Urinary bladder (tissue), 4 donors: ENCODE measurements at places on chromosomes 13 and 19. TPM values are rescaled to one million over a fixed set of nuclear protein-coding genes. Genes with fewer than 3 reads are reported as not detected.

RGS9BP gene
- 1.3 TPM for total RNA-seq

C19orf67 gene
- not detected for total RNA-seq

ZFP14 gene
- total RNA-seq, result 25.6 TPM

LYL1 gene
- total RNA-seq, result 4.8 TPM

IL4I1 gene
- total RNA-seq, result 0.58 TPM

NCR1 gene
- 0.32 TPM for total RNA-seq

PROZ gene
- not detected for total RNA-seq

DMRTC2 gene
- not detected for total RNA-seq

RASL11A gene
- total RNA-seq, result 8.8 TPM

CGB2 gene
- total RNA-seq, result not detected

ITGBL1 gene
- total RNA-seq, result 8.5 TPM

TPTE2 gene
- 0.16 TPM for total RNA-seq

NCAN gene
- total RNA-seq, result 0.42 TPM

MBD3L2B gene
- total RNA-seq, result not detected

CFAP97D2 gene
- total RNA-seq, result not detected

WDR87 gene
- total RNA-seq, result not detected

ZNF547 gene
- 6.1 TPM for total RNA-seq

- no peak for DNase-seq
Measured at GRCh38 chr13:98216135-98216565, 39.1 kb upstream of the RNF113B start.

- no peak for DNase-seq
Measured at GRCh38 chr13:93476175-93476574, 249.6 kb downstream of the GPC6 start.

DNA sequence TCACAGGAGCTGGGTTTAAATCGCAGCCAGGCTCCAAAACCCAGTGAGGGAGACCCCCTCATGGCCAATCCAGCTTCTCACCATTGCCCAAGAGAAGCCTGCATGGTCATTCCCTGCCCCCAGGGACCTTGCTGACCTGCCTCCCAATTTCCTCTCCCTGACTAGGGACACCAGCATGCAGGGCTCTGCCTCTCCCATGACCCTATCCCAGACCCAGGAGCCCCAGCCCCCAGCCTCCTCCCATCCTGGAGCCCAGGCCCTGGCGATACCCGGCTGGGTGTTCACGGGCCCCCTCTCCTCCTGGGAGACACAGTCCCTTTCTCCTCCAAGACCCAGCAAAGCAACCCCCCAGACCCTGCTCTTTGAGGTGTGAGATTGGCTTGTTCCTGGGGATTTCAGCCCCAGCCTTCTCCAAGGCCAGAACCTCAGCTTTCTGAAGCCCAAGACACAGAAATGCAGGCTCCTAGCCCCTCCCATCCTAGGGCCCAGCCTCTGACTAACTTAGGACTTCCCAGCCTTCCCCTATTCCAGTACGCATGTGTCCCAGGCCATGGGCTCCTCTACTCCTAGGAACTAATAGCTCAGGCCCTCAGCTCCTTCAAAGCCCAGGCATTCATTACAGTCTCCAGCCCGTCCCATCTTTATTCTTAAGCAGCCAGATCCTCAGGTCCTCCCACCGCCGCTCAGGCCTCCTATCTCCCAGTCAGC lies 1.1 kb downstream of the GYS1 start:
- no peak for DNase-seq

- DNase-seq, result no peak
Measured at GRCh38 chr13:20305587-20305986, 73.5 kb upstream of the GJB6 start.

- no peak for DNase-seq
Measured at GRCh38 chr13:49584771-49585182, 581 bp downstream of the RCBTB1 start.

DNA sequence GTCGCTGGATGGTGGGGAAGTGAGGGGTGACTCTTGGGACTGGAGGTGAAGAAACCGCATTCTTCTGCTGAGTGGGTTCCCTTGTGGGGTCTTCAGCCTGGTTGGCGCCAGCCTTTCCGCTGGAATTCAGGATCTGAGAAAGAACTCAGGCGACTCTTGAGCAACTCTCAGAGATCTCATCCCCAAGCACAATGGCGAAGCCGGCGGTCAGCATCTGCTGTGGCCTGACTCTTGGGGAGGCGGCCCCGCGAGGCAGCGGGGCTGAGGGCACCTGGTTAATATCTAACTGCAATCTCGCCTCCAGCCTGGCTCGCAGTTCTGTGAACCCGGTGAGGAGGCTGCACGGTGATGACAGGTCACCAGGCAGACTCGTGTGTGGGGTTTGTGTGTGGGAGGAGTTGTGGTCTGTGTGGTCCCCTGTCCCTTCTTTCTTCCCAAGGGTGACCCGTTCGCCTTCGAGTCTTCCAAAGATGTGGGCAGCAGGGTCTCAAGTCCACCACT lies 883 bp downstream of the ZNF441 start:
- no peak for DNase-seq

DNA sequence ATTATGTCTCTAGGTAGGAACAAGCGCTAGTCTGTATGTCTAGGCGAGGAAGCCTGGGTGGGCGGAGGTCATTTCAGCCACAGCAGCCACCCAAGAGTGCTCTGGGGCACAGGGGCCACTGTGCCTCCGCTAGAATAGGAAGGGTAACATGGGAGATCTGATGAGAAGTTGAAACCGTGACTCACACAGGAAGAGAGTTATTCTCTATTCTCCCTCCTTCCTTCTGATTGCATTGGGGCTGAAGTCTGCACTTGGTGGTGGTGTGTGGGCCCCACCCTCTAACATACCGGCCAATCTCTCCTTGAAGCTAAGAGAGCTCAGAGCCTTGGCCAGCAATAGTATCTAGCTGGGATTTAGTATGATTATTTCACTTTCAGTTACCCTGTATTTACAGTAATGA lies 20.3 kb upstream of the GGACT start:
- DNase-seq, result no peak

DNA sequence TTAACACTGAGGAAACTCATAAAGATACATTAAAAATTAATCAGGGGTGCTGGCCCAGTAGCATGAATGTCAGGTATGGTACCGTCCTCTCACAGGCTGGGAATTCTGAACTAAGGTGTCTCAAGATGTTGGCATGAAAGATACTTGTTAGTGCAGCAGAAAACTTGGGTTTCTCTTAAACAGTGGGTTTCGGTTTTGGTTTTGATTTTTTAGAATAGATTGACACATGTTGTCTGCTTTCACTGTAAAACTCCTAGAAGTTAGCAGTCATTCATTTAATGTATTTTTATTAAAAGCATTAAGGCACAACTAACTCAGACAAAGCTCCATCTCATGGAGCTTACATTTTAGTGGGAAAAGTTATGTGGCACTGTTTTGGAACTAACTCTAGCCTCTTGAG lies 3.5 kb upstream of the OBI1 start:
- DNase-seq, result no peak

- DNase-seq, result no peak
Measured at GRCh38 chr13:23583491-23583890, 13.3 kb downstream of the TNFRSF19 start.

- DNase-seq, result no peak
Measured at GRCh38 chr13:110572778-110573118, 11.2 kb upstream of the RAB20 start.

GRCh38 chr13:67119481-67119894 lies 110.6 kb downstream of the PCDH9 start:
- DNase-seq, result no peak

DNA sequence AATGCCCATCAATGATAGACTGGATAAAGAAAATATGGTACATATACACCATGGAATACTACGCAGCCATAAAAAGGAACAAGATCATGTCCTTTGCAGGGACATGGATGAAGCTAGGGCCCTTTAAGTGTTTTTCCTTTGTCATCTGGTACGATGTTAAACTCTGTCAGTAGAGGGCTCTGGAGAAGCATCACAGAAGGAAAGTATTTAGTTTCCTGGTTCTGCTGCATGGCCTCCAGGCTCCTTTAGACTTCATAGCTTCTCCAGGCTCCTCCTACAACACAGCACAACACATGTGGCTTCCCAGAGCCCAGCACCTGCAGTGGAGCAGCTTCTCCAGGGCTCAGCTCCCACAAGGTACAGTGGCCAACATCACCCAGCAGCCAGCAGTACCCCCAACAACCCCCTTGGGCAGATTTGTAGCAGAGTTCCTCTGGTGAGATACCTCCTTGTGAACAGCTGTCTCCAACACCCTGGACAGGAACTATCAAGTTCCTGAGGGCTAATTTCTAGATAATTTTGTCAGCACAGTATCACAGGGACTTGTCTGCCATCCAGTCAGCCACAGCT lies 63.4 kb downstream of the KCTD12 start:
- no peak for DNase-seq

GRCh38 chr13:26485786-26486185 lies 71.7 kb upstream of the WASF3 start:
- DNase-seq, result no peak

GRCh38 chr13:83220241-83220640 lies 662.0 kb downstream of the SLITRK1 start:
- no peak for DNase-seq

DNA sequence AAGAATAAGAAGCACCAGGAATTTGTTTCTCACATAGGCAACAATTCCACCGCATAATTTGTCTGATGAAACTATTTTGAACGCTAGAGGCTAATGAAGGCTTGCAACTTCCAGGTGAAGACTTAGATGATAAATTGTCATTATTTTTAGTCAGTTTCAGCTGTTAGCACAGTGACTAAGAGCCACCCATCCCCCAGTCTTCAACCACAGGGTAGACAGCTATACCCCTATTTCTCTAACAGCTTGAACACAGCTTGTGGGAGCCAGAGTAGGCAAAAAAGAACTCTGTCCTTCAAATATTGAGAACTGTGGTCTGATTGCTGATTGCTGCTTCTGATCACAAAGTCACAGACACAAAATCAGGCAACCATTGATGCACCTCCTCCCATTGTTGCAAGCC lies 1124.8 kb upstream of the PRR20A start:
- DNase-seq, result no peak

DNA sequence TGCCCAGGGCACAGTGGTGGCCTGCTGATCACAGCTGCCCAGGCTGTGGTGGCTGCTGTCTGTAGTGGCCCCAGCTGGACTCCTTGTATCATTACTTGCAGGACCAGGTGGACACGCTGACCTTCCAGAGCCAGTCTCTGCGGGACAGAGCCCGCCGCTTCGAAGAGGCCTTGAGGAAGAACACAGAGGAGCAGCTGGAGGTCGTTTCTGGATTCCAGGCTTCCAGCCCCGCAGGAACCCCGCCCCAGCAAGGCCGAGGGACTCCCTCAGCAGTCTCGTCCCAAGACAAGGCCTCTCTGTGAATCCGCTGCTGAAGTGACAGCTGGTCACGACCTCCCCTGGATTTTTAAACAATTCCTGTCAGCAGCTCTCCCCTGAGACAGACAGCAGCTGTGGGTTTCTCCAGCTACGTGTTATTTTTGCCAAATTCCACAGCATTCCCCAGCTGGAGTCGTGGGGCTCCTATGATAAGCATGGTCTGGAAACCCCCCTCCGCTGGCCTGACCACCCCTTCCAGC lies 98.3 kb downstream of the SLC7A1 start:
- peak; percentile 73 for DNase-seq

DNA sequence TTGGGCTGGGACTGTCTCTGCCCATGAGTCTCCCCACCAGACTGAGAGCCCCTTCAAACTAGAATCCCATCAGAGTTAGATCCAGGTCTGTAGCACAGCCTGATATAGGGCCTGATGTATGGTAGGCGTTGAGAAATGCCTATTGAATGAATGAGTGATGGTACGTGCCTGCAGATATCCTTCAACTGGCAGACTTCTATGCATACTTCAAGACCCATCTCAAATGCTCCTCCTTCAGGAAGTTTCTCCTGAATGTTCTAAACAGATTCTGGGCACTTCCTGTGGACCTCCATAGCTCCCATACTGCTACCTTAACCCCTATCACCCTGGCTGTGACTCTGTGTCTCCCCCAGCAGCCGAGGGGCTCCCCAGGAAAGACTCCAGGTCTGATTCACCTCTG lies 48.2 kb downstream of the KCNC3 start:
- no peak for DNase-seq

GRCh38 chr19:5094768-5095567 lies 126.1 kb downstream of the KDM4B start:
- no peak for DNase-seq

- DNase-seq, result no peak
Measured at GRCh38 chr13:42969565-42970172, 22.4 kb downstream of the EPSTI1 start.

DNA sequence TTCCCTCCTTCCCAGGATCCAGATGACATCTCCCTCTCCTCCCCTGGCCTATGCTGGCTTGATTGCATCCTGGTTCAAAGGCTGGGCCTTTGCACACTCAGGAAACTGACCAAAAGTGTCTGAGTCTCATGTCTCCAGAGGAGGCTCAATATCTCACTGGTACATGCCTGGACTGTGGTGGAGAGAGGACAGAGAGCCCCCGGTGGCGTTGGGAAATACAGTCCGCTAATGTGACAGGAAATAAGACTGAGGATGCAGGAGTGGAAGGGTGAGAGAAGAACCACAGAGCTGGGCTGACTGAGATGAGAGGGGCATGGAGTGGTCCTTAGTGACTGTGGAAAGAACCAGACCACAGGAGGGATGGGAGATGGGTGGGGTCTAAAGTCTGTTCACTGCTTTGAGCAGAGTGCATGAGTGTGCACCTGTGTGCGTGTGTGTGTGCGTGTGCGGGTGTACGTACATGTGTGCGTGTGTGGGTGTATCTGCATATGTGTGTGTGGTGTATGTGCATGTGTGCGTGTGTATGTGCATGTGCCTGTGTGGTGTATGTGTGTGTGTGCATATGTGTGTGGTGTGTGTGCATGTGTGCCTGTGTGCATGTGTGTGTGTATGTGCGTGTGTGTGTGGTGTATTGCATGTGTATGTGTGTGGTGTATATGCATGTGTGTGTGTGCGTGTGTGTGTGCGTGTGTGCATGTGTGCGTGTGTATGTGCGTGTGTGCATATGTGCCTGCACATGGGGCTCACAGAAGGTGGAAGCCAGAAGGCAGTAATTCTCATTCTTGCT lies 1.9 kb downstream of the SIGLEC5 start:
- DNase-seq, result no peak

DNA sequence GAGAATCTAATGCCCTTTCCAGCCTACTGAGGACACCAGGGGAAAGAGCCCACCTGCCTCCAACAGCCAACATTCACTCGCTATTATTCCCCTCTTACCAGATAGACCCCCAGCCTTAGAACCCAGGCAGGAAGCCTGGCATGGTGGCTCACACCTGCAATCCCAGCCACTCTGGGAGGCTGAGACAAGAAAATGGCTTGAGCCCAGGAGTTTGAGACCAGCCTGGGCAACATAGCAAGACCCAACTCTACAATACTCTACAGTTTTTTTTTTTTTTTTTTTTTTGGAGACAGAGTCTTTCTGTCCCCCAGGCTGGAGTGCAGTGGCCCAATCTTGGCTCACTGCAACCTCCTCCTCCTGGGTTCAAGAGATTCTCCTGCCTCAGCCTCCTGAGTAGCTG lies 3.5 kb upstream of the LMNB2 start:
- DNase-seq, result no peak

DNA sequence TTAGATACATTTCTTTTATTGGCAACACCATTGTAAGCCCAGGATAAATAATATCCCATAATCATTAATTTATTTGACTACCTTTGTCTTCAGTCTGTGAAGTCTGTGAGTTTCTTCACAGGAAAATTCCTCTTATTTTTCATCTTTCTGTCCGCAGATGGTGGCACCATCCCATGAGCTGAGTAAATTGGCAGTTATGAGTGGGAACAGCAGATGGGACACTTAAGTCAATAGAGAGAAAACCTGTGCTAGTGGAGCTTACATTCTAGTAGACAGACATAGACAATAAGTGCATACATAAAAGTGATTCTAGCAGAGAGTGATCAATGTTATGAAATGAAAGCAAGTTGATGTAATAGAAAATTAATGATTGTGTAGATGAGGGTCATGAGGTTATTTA lies 638.2 kb upstream of the MIR17HG start:
- no peak for DNase-seq
